Effector CD4-positive, alpha-beta T cell (primary cell): ENCODE measurements at places on chromosomes 11 and 22.

GRCh38 chr22:42869888-42870480 lies 12.9 kb upstream of the ARFGAP3 start:
- DNase-seq: no peak

- no peak for DNase-seq
Measured at GRCh38 chr11:102722821-102723220, 1.9 kb downstream of the MMP8 start.

GRCh38 chr22:39090426-39091064 lies 6.5 kb upstream of the APOBEC3H start:
- peak; percentile 81 for DNase-seq

GRCh38 chr22:43277987-43278601 lies 65.1 kb downstream of the SCUBE1 start:
- DNase-seq: no peak

GRCh38 chr22:47801541-47802245 lies 1039.2 kb downstream of the TBC1D22A start:
- DNase-seq: no peak

- DNase-seq: no peak
Measured at GRCh38 chr11:10943968-10944367, 86.1 kb upstream of the ZBED5 start.

DNA sequence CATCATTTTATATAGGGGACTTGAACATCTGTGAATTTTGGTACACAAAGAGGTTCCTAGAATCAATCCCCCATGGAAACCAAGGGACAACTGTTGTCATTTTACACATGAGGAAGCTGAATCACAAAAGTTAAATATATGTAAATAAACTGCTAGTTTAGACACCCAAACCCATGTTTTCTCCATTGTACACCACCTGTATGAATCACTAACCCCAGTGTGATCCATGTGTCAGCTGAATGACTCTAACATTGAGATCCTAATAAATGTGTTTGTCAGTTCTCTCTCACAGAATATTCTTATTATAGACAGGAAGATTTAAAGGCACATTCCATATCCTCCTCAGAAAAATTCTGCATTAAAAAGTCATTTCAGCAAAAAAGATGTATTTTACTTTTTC lies 83.3 kb downstream of the ATG16L2 start:
- DNase-seq: no peak

DNA sequence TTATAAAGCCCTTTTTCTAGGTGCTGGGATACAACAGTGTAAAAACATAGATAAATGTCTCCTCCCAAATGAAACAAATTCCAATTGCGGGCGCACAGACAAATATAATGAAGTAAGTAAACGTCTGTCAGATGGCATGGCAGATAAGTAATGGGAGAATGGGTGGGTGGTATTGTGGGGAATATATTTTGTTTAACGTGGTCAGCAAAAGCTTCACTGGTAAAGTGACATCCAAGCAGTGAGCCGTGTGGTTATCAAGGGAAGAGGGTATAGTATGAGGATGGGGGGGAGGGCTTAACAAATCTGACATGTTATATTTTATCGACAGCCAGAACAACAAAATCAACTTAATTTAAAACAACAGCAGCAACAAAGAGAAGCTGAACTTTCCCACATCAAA lies 1.2 kb downstream of the SVIP start:
- no peak for DNase-seq

DNA sequence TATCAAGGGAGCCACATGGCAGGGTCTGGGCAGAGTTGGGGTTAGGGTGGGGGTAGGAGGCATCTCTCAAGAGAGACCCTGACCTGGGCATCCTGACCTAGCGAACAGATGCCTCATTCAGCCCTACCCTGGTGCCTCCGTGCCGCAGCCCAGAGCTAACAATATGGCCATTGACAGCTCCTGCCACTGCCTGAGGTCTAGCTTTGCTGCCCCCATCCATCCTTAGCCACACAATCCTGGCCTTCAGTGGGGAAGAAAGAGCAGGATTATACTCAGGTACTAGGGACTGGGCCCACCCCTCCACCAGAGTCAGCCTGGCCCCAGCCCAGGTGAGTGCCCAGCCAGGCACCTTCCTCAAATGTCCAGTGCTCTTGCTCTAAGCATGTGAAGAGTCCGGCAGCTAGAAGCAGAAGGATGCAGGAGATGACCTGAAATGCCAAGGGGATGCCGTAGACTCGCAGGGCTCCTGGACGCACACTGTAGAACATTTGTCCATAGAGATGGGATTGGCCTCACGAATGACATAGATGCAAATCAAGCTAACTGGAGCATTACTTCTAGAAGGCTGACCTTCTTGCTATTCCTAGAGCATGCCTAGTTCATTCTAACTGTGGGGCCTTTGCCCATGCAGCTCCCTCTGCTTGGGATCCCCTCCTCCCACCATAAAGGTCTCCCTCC lies 13.3 kb upstream of the SERPINH1 start:
- no peak for DNase-seq

DNA sequence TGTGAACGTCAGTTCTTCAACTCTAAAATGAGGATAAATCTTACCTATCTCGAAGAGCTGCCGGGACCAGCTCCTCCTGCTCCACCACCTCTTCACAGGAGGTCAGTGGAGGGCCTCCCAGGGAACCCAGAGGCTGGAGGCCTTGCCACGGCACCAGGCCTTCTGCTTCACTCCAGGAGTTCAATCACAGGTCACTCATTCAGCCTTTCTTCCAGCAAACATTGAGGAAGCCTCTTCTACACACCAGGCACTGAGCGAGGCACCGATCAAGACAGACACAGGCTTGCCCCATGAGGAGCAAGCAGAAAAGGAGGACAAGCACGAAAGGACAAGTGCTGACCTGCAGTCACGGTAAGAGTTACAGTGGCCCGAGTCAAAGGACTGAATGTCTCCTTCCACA lies 64.8 kb upstream of the WNT11 start:
- no peak for DNase-seq

DNA sequence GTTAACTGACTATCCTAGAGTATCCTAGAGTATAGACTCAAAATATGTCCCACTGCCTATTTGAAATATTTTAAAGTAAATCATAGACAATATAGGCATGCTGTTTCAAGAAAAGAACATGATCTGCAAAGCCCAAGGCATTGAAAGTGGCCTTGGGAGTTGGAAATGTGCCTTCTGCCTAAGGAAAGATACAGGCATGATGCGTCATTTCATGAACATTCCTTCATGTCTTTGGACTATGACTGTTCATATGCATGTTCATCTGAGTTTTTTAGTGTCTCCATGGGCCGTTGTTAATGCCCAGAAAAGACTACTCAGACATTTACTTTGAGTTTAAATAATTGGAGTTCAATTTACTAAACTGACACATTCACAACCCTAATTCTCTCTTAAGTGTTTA lies 69.7 kb upstream of the PRDM11 start:
- no peak for DNase-seq

DNA sequence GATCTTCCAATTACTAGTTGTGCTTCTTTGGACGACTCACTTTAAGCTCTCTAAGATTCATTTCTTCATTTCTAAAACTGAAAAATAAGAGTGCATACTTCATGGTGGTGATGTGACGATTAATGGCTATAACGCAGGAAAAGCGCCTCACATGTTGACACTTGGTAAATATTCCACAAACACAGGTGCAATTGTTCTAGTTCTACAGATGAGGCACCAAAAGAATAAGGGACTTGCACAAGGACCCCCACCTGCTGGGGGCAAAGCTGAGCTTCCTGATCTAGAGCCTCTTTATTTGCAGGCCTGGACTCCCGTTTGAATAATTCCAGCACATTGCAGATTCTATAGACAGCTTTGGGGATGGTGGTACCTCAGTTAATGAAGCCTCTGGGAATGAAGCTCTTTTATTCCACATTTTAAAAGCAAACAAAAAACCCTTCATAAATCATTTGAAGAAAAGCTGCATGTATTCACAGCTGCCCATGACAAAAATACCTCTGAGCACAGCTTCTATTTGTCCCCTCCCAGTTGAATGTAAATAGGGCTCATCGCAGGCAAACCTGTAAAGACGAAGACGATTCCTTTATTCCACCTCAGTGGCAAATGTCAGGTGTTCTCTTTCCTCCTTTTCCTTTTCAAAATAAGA lies 14.9 kb upstream of the CADM1 start:
- DNase-seq: no peak

DNA sequence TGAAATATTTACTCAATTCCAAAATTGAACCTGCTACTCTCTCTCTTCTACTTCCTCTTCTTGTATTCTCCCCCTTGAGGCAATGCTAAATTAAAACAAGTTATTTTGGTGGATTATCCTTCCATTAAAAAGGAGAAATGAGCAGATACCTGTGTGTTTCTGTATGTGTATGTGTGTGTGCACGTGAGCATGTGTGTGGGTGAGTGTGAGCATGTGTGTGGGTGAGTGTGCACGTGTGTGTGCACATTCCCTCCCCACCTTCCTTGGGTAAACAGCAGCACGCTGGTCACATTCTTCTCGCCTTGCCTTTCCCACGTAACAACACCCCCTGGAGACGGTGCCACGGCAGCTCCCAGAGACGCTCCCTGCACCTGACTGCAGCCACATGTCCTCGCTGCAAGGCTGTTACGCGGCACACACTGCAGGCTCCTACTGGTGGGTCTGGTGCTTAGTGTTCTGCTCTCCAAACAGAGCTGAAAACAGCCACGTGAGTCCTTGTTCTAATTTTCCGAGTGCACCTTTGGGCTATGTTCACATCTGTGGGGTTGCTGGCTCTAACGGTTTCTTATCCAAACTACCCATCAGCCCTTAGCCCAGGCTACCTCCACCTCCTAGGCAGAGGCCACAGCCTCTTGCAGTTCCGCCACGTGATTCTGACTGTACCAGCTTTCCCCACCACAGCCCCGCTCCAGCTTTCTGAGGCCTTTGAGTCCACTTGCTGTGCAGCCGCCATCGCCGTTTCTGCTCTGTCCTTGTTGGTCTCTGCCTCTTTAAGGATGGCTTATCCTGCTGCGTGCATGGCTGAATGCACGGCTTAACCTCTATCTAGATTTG lies 123.4 kb downstream of the CTTN start:
- no peak for DNase-seq

DNA sequence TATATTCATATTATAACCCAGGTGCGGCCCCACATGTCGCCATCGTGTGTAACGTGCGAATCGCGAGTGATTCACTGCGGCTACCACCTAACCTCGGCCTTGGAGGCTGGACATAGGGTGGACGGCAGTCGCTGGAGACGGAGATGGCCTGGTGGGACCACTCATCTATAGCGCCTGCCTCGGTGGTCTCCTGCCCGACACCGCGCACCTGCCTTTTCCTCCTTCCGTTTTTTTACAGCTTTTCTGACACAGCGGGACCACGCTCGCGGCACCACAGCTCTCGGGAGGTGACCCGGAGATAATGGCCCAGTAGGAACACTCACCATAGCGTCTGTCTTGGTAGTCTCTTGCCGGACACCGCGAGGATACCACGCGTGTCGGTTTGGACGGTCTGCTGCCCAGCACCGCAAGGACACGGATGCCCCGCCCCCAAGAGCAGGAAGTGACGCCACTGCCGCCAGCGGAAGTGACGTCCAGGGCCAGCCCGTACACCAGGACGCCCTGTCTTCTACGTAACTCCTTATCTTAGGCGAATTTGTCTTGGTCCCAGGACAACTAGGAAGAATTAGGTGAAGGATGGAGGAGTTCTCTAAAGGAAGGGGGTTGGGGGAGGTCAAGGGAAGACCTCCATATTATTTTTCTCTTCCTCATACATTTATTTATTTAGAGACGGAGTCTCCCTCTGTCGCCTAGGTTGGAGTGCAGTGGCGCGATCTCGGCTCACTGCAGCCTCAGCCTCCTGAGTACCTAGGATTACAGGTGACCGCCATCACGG lies 6.4 kb downstream of the SNU13 start:
- DNase-seq: peak; percentile 80

GRCh38 chr11:121754598-121754997 lies 301.8 kb upstream of the SORL1-AS1 start:
- no peak for DNase-seq

- DNase-seq: no peak
Measured at GRCh38 chr11:134362192-134362901, 30.6 kb downstream of the GLB1L2 start.

DNA sequence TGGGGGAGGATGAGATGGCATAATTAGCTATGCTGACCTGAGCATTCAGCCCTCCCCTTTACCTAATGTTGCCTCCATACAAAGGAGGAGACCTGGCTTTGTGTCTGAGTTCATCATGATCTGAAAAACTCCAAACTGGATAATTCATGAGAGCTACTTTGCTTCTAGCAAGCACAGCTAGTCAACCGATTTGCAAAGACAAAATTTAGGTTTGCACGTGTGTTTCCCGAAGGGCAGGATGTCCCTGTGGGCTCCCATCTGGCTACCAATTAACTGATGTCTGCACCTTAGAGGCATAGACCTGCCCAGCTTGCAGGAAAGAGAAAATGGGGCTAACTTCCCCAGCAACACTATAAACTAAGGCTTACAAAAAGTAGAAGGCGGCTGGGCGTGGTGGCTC lies 42.2 kb upstream of the POU2AF1 start:
- DNase-seq: no peak

- no peak for DNase-seq
Measured at GRCh38 chr22:47158457-47158856, 396.0 kb downstream of the TBC1D22A start.

GRCh38 chr22:48804811-48805301 lies 1022.8 kb downstream of the BRD1 start:
- no peak for DNase-seq

GRCh38 chr11:128830290-128831173 lies 36.6 kb downstream of the KCNJ1 start:
- no peak for DNase-seq
